ENCODE measurements at places on chromosomes 2 and 18.

- DNase-seq: no peak
These were observed 243.5 kb downstream of the ASXL3 start for GRCh38 chr18:33821503-33821902.

GRCh38 chr2:210399440-210400041 lies 77.0 kb downstream of the LANCL1 start:
- DNase-seq: peak; percentile 7

DNA sequence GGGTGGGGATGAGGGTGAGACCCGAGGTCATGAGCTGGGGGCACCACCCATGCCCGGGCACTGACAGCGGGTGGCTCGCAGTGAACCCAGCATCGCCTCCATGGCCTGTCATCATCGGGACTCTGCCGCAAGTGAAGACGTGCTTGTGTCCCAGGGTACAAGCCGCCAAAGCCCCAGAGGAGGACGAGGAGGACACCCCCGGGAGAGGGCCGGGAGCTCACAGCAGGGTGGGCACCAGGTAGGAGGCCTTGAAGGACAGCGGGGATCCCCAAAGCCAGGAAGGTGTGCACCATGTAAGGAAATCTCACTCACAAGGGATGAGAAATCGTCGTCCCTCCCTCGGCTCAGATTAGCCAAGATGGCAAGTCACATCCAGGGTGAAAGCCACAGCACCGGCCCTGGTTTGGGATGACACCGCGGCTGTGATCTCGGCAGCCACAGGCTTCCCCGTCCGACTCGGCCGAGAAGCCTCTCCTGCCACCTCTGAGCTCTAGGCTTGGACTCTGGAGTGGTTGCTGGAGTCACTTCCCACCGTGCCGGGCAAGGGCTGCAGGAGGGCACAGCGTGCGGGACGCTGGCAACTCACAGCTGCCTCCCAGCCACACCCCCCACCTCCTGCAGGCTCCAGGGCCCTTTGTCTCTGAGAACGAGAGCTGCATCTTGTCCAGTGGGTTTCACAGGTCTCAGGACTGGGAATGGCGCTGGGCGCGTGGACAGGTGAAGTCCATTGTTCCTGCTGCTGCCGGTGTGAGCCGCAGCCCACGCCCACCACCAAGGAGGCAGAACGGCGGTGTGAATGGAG lies 81.6 kb upstream of the CTDP1 start:
- DNase-seq: no peak

DNA sequence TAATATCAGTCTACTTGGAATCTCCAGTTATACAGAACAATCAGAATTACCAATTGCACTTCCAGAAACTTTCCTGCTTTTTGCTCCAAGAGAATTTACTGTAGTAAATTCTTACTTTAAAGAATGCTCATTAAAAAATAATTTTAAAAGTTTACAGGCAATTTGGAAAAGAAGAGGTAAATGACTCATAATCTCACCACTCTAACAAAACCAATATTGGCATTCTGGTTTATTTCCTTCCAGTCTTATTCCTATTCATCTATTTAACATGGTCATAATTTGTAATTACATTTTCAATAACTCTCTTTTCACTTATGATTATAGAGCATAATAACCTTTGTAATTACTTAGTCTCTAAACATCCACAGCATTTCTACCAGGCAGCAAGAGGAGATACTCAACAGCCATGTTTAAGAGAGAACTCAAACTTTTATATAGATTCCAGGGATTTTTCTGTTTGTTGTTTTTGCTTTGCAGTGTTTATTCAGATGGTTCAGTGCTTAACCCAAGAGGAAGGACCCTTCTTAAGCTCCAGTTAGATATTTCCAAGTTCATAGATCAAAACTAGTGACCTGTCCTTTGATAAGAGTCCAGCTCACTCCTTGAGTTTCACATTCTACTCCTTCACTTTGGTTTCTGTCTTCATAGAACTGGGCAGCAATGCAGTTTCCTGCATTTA lies 464.7 kb downstream of the TXNL1 start:
- DNase-seq: no peak

GRCh38 chr18:62877411-62878221 lies 162.3 kb downstream of the PHLPP1 start:
- peak; percentile 15 for DNase-seq

GRCh38 chr18:48935433-48935774 lies 15.4 kb downstream of the SMAD7 start:
- no peak for DNase-seq

- no peak for DNase-seq
These were observed 437.2 kb upstream of the NRXN1 start for GRCh38 chr2:51469102-51469501.
